ENCODE measurements at places on chromosomes 2 and 18. TPM values are rescaled to one million over a fixed set of nuclear protein-coding genes. Genes with fewer than 3 reads are reported as not detected.

SRD5A2 gene
- not detected for polyA plus RNA-seq

LIPT1 gene
- 10.5 TPM for polyA plus RNA-seq

GRCh38 chr18:55031576-55031975 is 72.3 kb upstream of the CCDC68 start:
- no peak for DNase-seq

DNA sequence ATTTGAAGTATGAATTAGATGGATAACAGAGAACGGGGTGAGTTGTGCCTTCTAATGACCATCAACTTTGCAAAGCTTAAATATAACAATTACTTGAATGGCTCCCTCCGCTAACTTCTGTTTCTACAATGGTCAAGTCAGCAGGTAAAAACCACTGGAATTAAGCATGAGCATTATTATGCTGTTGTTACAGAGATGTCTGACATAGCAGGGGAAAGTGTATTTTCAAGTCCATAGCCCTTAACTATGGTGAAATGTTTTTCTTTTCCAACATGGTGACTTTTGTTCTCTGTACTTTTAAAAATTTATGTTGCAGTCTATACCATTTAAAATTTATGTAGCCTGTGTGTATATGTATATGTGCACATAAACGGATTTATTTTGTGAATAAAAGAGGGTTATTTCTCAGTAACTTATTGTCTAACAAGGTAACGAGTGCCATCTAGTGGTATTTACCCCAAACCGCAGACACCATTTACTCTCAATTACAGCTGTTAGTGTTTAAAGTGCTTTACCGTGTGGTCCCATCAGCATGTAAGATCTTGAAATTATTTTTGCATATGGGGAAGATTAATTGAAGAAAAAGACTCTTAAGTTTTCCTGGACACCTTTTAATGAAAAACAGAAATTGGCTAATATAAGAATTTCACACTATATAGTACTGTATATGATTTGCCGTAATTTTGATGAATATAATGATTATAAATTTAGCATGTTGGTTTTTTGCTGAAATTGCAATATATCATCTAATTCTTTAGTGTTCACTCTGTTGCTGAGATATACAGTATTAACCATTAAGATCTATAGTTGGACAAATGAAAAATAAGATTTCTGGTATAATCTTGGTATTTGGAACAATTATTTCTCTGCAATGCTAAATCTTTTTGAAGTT is 78.2 kb downstream of the UBE2E3 start:
- DNase-seq: peak; percentile 45

- DNase-seq: no peak
These were observed 31.8 kb downstream of the KLF7 start for GRCh38 chr2:207133820-207134519.

- no peak for DNase-seq
These were observed 1385.4 kb upstream of the PIK3C3 start for GRCh38 chr18:40569605-40570004.

DNA sequence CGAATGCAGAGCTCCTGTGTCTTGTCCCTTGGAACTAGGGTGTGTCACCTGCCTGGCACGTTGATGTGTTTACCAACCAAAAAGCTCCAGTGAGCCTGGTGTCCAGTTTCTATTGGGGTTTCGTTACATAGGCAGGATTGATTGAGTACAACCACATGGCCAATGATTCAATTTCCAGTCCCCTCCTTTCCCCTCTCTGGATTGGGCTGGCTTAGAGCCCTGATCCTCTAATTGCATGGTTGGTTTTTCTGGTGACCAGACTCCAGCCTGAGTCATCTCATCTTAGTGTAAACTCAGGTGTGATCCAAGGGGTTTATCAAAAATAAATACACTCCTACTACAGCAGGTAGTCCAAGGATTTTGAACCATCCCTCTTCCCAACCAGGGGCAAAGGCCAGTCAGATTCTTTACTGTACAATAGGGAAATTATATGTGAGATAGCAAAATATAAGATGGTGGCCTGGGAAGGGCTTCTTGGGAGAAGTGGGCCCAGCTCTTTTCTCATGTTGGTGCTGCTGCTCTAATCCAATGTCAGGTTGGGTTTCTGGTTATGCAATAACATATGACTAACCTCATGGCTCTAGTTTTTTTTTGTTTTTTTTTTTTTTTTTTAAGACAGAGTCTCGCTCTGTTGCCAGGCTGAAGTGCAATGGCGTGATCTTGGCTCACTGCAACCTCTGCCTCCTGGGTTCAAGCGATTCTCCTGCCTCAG is 64.7 kb upstream of the MGAT5 start:
- DNase-seq: no peak

DNA sequence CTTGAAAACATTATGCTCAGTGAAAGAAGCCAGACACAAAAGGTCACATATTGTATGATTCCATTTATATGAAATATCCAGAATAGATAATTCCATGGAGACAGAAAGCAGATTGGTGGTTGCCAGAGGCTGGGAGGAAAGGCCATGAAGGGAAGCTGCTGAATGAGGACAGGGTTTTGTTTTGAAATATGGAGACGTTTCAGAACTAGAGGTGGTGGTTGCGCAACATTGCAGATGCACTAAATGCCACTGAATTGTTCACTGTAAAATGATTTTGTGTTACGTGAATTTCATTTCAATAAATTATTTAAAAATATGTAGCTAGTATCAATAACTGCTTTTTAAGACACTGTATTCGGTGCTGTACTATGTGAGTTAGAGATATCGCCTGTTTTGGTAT is 101.7 kb upstream of the ZNF236 start:
- no peak for DNase-seq

DNA sequence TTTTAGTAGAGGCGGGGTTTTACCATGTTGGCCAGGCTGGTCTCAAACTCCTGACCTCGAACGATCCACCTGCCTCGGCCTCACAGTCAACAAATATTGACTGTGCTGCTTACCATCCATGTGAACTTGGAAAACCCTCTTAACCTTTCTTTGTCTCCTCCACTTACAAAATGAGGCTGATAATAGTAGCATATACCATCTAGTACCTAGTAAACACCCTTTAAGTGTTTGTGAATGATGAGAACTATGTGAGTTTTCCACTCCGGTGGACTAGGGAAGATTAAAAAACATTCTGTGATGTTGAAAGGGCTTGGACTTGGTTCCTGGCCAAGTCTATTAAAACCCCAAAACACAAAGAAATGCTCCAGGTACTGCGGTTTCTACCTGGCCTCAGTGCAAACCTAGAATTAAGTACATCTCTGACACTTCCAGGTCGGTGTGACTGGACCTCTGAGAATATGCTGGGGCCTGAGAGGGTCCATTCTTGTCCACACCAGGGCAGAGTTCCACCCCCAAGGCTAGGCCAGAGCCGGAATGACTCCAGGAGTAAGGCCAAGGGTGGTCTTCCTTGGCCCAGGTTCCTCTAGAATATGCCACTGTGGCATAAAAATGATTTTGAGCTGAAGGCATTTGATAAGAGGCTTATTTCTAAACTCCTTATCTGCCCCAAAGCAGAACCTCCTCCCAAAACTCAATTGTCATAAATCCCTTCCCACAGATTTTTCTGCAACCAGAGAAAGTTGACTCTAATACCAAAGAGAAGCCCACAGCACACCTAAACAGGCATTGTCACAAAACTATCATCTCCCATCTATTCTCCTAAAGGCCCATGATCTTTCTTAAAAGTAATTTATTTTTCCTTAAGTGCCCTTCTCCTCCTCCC is 217.5 kb downstream of the TGIF1 start:
- DNase-seq: no peak

DNA sequence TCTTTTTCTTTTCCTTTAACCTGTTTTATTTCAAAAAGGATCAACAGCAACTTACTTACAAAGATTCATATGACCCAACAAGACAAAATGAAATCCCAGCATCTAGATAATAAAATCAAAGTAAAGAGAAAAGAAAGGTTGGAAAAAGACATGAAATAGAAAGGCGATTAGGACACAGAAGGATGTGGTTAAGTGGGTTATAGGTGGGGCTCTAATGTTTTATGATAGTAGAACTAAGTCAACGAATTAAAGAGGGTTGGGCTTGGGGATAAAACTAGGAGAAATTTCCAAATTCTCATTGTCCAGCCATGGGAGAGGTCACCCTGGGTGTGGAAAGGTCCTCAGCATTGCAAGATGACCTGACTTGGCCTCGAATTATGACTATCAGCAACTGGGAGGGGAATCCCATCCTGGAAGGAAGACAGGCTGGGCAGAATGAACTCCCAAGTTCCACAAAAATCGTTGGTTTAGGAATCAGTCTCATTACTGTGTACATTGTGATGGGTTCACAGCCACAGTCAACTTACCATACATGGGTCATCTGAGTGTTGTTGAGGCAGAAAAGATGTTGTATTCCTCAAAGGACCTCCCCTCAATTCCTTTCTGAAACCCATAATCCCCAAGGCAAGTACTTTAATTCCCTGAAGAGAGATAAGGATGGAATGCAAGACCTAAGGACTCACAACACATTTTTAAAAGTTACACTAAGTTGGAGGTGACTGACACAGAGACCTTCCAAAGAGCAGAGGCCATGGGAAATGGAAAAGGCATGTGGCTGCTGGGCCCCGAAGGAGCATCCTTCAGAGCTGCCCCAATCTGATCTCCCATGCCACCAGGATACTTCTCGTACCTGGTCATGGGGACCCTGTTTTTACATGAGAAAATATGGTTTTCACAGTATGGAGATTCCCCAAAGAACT is 167.6 kb downstream of the UXS1 start:
- DNase-seq: no peak

DNA sequence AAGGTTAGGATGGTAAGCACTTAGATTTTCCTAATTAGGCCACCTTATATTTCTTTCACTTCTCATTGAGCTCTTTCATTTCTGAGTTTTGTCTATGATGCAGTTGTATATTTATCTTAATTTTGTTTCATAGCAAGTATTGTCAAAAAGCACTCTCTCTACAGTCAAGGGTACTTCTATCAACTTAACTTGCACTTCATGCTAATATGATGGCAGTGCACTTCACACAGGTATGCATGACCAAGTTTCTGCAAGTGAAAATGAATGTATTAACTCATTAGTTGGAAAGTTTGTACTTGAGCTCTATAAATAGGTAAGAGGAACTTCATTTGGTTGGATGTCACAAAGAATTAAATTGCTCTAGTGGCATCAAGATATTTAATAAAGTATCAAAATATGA is 51.5 kb upstream of the CDH19 start:
- no peak for DNase-seq

DNA sequence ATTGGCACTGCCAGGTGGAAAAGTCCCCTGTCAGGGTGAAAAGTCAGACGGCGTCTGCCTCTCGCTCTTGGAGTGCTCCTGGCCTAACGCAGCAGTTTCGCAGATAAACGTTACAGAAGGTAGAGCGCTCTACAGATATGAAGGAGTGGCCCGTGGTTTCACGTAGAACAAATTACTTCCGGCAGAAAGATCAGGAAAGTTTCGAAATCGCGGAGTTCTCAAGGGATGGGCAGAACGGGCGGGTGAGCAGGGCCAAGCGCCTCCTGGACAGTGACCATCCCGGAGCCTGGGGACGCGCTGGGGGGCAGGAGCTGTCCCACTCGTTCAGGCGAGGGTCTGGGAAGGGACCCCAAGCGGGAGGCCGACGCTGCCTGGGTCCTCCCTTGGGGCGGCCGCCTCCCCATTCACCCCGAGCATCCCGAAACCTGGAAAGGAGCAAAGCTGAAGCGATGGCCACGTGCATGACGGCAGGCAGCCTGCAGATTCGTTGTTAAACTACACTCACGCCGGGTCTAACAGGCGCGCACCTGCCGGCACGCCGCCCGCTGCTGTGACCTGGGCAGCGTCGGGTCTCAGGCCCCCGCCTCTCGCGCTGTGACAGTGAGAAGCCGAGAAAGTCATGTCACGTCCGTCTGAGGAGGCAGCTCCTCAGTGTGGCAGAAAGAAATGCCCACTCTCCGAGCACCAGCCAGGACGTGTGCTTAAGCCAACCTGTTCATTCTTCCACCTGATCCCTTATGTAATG is 122.9 kb upstream of the SALL3 start:
- no peak for DNase-seq

DNA sequence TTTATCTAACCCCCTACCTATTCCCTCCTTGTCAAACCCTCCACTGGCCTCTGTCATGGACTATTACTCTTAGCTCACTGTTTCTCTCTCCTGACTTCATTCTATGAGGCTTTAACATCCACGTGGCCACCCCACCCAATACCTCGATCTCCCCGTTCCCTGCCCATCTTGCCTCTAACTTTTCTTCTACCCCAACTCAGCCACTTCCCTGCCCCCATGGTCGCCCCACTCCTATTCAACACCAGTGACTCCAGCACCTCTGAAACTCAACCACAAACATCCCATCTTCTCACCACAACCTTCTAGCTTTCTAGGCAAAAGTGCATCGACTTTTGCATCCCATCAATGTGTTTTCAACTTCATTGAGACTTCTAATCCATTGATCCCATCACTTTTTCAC is 94.2 kb upstream of the EPAS1 start:
- no peak for DNase-seq
